ENCODE measurements at places on chromosomes 2 and 18.

DNA sequence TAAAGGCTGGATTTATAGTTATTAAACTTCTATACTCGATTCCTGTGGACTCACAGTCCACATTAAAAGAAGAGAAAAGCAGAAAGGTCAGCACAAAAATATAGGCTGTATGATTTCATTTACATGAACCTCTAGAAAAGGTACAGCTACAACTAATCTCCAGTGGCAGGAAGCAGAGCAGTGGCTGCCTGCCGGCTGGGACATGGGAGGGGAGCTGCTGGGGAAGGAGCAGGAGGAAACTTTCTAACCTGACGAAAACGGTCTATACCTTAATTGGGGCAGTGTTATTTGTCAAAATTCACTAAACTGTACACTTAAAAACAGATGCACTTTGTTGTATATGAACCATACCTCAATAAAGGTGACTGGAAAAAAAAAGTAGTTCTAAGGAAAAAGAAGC is 26.7 kb downstream of the KCTD1 start:
- DNase-seq, result no peak

DNA sequence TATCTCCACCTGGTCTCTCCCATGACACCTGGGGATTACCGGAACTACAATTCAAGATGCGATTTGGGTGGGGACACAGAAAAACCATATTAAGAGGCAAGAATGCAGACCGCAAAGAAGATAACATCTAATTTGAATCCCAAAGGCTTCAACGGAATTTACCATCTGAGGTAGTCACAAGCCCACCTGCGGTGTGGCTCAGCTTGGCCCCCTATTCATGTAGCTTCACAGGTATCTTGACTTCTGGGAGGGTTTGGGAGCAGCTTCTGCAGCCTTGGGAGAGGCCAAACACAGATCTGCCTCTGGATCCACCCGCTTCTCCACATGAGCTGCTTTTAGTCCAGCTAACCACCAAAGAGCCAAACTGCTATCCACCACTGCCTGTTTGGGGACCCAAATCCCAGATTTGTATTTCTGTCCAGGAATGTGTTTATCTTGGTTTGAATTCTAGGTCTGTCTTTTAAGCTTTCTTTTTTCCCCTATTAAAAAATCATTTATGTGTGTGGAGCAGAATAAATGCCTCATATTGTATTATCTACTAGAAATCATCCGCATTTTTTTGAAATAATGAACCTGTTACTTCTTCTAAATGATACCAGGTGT is 247.6 kb downstream of the DLGAP1 start:
- DNase-seq, result no peak

DNA sequence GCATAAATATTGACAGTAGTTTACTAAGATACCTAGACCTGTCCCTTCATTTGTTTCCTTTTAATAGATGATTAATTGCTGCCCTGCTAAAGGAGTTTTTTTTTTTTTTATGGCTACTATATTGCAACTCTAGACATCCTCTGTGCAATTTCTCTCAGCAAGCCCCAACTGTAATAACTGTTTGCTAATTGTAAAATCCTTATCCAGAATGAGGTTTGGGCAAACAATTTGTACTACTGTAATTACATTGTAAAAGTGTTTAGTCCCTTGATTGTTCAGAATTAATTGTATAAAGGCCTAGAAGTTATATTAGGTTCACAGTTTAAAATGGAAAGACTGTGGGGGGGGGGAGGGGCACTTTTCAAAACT is 3.7 kb upstream of the MEIS1 start:
- DNase-seq, result no peak

- DNase-seq, result no peak
Measured at GRCh38 chr2:81235601-81236000, 931.0 kb upstream of the LRRTM1 start.

GRCh38 chr2:86622519-86623042 is 1.1 kb downstream of the RNF103 start:
- DNase-seq, result peak; percentile 11

GRCh38 chr2:217142649-217143266 is 282.9 kb upstream of the TNP1 start:
- DNase-seq, result no peak

- no peak for DNase-seq
Measured at GRCh38 chr2:77155511-77155910, 366.7 kb downstream of the LRRTM4 start.

GRCh38 chr2:31238126-31238905 is 4.4 kb downstream of the EHD3 start:
- no peak for DNase-seq

- no peak for DNase-seq
Measured at GRCh38 chr18:71212222-71212621, 923.4 kb downstream of the SOCS6 start.

DNA sequence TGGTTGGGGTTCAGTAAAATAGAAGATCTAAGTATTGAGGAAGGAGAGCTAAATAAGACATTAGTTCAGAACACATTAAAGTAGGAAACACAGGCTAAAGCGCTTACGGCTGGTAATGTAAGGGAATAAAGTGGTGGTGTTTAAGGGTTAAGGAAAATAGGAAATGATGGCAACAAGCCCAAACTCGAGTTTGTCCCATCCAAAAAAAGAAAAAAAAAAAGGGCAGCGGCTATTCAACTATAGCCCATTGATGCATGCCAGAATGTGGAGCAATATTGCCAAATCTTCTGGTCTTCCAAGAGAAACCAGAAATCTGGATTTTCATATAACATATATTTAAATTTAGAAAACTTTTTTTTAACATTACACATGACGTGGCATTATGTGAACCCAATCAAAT is 161.0 kb downstream of the ARHGAP15 start:
- DNase-seq, result no peak

- DNase-seq, result no peak
Measured at GRCh38 chr2:138493334-138493733, 8.2 kb upstream of the SPOPL start.

- no peak for DNase-seq
Measured at GRCh38 chr2:206311026-206311425, 36.6 kb downstream of the ZDBF2 start.

- peak; percentile 69 for DNase-seq
Measured at GRCh38 chr2:112884869-112885505, 26.0 kb upstream of the IL37 start.

- DNase-seq, result no peak
Measured at GRCh38 chr2:204452464-204453023, 92.7 kb upstream of the PARD3B start.

DNA sequence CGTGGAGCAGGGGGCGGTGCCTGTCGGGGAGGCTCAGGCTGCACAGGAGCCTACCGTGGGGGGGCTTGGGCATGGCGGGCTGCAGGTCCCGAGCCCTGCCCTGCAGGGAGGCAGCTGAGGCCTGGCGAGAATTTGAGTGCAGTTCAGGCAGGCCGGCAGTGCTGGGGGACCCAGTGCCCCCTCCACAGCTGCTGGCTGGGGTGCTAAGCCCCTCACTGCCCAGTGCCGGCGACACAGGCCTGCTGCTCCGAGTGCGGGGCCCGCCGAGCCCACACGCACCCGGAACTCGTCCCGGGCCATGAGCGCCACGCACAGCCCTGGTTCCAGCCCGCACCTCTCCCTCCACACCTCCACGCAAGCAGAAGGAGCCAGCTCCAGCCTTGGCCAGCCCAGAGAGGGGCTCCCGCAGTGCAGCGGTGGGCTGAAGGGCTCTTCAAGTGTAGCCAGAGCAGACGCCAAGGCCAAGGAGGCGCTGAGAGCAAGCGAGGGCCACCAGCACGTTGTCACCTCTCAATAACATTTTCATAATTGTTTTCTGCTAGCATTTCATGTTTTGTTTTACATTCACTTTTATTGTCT is 1378.9 kb upstream of the CELF4 start:
- DNase-seq, result no peak

- DNase-seq, result no peak
Measured at GRCh38 chr18:46657115-46657955, at the start of gene LOXHD1. LOXHD1 (minus strand) TSS chr18:46657220; CDS start chr18:46657033, 187 bp downstream.

- DNase-seq, result no peak
Measured at GRCh38 chr2:43274055-43274454, 47.6 kb upstream of the ZFP36L2 start.

DNA sequence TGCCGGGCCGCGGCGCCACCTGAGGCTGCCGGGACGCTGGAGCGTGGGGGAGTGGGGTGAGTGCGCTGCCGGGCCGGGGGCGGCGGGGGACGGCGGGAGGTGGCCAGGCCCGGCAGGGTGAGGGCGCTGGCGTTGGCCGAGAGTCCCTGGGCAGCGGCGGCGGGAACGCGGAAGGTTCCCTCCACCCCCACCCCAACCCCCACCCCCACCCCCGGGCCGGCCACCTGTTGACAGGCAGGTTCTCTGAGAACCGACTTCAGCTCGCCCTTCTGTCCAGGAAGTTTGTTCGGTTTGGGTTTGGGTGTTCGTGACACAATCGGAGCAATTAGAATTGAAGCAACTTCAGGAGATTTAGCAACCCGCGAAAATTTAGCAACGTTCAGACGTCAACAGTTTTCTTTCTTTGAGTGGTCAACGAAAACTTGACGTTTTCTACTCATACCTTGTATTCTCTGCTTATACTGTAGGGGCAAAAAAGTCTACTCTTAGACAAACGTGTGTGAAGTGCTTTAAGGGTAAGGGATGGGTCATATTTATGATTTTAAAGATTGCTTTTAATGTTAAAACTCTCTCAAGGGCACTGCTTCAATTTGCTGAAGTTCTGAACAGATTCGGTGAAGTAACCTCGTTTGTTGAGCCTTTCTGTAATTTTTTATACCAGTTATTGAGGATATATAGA is 9.3 kb downstream of the OTX1 start:
- no peak for DNase-seq

- peak; percentile 21 for DNase-seq
Measured at GRCh38 chr2:214830794-214831346, 21.4 kb upstream of the BARD1 start.

GRCh38 chr2:17617955-17618354 is 77.5 kb downstream of the VSNL1 start:
- DNase-seq, result no peak

GRCh38 chr2:196159221-196159892 is 12.0 kb downstream of the STK17B start:
- DNase-seq, result no peak

GRCh38 chr18:65282096-65282495 is 468.7 kb upstream of the CDH7 start:
- no peak for DNase-seq

- DNase-seq, result no peak
Measured at GRCh38 chr18:21277578-21277977, 35.5 kb downstream of the GREB1L start.
